Activated naive CD4-positive, alpha-beta T cell (primary cell): ENCODE measurements at places on chromosomes 11 and 22.

GRCh38 chr11:15805726-15806125 is 550.6 kb downstream of the SOX6 start:
- DNase-seq: no peak

DNA sequence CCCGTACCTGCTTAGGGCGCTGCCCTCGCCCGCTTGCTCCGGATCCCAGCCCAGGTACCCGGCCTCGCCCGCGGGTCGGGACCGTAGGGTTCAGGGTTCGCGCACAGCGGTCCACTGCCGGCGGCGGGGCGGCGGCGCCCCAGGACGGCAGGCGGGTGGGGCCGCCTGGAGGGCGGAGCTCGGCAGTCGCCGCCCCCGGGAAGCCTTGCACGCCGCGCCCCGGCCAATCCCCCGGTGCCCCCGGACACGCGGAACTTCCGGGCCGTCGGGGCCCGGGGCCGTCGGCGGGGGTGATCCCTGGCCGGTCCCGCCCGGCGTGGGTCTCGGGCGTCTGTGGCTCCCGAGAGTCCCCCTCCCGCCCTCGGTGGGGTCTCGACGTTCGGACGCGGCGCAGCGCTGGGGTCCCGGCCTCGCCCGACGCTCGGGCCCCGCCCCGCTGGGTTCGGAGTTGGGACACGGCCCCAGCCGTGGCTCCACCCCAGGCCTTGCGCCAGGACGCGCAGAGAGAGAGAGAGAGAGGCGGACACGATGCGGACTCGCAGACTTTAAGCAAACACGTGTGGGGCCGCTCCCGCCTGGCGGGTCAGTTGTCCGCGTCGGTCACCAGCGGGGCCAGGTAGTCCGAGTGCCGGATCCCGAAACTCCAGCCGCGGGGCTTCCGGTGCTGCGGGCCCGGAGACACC is at the start of gene TYMP:
TSS of gene TYMP (minus strand) at position 116 of the 683 bp plus-strand sequence. CDS start 303 bp downstream, outside the sequence.
- DNase-seq: no peak

- DNase-seq: no peak
Observed at GRCh38 chr11:128737704-128738103, 43.8 kb downstream of the FLI1 start.

GRCh38 chr22:18005201-18005926 is 19.0 kb downstream of the MICAL3 start:
- DNase-seq: no peak

GRCh38 chr11:45355706-45356041 is 69.5 kb upstream of the SYT13 start:
- no peak for DNase-seq

- no peak for DNase-seq
Observed at GRCh38 chr11:67120881-67121710, 2.0 kb downstream of the KDM2A start.

DNA sequence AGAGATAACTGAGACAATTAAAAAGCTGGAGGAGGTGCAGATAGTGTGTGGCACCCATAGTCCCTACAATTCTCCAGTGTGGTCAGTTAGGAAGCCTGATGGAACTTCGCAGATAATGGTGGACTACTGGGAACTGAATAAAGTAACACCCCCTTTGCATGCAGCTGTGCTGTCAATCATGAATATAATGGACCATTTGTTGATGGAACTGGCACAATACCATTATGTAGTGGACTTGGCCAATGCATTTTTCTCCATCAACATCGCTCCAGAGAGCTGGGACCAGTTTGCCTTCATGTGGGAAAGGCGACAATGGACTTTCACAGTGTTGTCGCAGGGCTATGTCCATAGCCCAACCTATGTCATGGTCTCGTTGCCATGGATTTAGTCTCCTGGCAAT is 324.2 kb downstream of the TMEM135 start:
- DNase-seq: no peak

DNA sequence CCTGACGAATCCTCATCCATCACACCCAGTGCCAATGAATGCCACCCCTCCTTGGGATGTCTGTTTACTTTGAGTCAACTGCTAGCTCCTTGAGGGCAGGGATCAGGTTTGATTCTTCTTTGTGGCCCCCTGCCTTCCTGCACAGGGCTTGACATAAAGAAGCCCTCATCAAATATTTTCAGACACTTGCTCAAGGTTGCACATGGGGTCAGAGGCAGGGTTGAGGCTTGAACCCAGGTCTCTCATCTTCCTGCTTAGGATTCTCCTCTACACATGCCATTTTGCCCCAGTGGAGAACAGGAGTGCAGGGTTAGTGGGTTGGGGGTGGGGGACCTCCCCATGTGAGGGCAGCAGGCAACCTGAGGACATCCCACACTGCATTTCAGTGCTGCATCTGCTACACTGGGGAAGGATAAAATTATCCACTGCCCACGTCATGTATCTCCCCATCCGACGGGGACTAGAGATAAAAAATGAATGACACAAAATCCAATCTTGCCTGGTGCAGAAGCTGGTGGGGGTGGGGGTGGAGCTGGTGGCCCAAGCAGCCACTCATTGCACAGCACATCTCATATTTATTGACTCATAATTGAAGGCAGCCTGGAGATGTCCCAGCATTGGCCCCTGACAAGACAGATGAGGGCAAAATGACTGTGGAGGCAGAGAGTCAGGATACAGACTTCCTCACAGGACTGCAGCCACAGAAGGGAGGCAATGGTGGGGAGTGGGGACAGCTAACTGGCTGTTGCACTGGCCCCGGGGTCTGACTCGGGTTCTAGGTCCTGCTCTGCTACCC is 41.3 kb downstream of the NEU3 start:
- no peak for DNase-seq

DNA sequence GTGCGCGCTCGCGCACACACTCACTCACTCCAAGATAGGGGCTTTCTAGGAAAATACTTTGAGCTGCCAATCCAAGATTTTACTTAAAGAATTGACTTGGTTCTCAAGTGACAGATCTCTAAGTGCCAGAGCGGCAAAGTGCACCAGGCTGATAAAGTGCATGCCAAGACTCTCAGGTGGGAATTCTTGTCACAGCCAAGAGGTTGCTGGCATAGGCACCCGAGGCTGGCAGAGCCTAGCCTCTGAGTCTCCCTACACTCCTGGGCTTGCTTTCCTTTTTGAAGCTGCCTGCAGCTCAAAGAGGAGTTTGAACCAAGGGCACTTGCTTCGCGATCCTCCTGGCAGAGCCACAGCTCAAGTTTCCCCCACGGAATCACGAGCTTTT is 2.5 kb upstream of the ADM start:
- DNase-seq: no peak

GRCh38 chr11:75966537-75967287 is 151.7 kb downstream of the UVRAG start:
- DNase-seq: no peak

- DNase-seq: no peak
Observed at GRCh38 chr11:118643142-118643994, 36.0 kb downstream of the PHLDB1 start.

- DNase-seq: no peak
Observed at GRCh38 chr22:22244316-22245250, at the start of gene VPREB1. Gene VPREB1 (plus strand): TSS chr22:22244786. CDS start chr22:22244814, 28 bp downstream.

DNA sequence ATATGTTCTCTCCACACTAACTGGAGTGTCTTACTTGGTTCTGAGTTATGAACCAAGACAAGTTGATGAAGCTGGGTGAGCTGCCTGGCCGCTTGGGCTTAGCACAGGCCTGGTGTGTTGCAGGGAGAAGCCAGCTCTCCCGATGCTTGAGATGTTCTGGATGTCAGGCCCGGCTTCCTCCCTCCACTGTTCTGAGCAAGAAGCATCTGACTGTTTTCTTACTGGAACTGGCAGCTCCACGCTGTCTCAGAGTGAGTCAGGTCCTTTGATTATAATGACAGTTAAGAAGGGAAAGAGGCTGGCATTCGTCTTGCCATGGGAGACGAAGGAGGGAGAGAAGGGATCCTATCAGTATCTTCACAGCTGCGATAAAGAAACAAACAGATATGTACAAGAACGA is 46.5 kb upstream of the CRTAM start:
- DNase-seq: no peak

- DNase-seq: no peak
Observed at GRCh38 chr11:94776351-94777321, 8.5 kb downstream of the AMOTL1 start.

DNA sequence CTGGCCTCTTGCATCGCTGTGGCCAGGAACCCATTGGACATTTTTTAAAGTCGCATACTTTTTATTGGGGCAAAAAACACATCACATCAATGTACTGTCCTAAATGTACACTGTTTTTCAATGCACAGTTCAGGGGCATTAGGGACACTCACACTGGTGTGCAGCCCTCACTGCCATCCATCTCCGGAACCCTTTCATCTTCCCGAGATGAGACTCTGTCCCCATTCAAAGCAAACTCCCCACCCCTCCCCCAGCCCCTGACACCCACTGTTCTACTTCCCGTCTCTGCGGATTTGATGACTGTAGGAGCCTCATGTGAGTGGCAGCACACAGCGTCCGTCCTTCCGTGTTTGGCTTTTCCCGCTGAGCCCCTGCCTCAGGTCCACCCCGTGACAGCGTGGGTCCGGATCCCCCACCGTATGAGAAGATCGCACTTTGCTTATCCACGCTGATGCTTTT is 41.8 kb upstream of the TH start:
- no peak for DNase-seq

DNA sequence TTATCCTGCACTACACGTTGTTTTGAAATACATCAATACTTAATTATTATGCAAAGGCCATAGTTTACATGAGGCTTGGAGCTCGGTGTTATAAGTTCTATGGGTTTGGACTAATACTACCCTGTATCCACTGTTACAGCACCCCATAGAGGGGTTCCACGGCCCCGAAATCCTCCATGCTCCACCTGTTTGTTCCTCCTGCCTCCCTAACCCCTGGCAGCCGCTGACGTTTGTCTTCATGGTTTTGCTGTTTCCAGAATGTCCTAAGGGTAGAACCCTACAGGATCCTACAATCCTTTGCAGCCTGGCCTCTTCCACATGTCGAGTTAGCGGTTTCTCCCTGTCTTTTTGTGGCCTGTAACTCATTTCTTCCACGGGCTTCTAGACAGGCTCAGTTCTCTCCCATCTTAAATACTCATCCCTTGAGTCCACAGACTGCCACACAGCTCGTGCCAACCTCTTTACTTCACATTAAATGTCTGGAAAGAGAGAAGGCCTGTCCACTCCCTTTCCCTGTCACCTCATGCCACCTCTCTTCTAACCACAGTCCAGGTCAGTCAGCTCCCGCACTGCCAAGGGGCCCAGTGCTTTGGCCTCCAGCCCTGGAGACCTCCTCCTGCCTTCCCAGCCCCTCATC is 42.4 kb upstream of the TH start:
- no peak for DNase-seq

GRCh38 chr11:112248201-112248600 is 12.5 kb downstream of the PLET1 start:
- DNase-seq: no peak

- DNase-seq: no peak
Observed at GRCh38 chr22:42711895-42712837, 8.5 kb downstream of the A4GALT start.

- DNase-seq: no peak
Observed at GRCh38 chr11:9660886-9661285, 3.0 kb upstream of the SWAP70 start.

- peak; percentile 68 for DNase-seq
Observed at GRCh38 chr22:19291580-19292457, at the start of gene CLTCL1. Gene CLTCL1 (minus strand): TSS chr22:19291719. CDS start chr22:19291641, 78 bp downstream.

DNA sequence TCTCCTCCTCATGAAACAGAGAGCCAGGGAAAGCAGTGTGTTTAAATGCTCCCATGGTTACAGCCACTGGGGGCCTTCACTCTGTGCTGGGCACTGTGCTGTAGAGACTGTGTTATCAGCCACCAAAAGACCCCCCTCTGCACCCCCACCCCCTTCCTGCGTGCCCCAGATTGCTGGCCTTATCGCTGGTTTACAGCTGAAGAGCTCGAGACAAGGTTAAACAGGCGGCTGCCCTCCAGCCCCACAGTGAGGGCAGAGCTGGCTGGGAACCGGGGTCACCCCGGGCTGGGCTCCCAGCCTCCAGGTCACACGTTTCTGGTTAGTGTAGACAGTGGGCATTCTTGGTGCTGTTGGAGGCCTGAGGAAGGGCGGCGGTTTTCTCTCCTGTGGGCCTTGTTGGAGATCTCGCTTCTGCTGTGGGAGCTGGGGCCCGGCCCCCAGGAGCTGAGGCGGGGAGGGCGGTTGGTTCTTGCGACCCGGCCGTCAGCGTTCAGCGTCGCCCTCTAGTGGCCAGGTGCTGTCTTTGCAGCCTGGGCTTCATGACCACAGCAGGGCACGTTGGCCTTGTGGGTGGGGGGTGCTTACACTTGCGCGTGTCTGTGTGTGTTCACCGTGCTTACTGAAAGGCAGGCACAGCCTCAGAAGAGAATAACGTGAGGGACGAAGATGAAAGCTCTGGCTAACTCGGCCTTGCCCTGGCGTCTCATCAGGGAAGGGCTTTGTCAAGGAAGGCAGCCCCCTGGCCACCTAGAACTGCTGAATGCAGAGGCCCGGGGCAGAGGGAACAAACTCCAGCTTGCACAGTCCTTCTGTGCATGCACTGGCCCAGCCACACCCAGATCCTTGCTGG is 40.8 kb downstream of the TBC1D22A start:
- peak; percentile 44 for DNase-seq

DNA sequence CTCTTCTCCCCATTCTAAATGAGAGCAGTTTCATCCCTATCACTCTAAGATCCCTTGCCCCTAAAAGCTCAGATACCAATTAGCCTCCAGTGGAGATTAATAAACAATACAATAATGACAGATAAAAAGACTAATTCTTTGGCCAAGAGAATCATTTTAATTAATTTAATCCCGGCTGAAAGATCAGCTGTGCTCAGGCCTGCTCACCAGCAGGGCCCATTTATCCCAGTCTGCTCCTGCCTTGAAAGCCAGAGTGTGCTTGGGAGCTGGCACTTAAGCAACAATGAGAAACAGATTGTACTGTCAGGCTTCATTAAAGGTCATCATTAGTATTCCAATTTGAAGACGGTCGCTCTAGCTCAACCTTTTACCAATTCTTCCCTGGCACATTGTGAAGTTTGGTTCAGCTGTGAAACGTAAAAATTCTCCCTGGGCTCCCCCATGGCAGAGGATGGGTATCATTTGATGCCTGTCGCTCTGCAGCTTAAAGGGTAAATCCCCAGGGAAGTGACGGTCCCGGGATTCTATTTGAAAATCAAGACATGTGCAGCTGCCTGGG is 36.1 kb upstream of the HTATIP2 start:
- no peak for DNase-seq

DNA sequence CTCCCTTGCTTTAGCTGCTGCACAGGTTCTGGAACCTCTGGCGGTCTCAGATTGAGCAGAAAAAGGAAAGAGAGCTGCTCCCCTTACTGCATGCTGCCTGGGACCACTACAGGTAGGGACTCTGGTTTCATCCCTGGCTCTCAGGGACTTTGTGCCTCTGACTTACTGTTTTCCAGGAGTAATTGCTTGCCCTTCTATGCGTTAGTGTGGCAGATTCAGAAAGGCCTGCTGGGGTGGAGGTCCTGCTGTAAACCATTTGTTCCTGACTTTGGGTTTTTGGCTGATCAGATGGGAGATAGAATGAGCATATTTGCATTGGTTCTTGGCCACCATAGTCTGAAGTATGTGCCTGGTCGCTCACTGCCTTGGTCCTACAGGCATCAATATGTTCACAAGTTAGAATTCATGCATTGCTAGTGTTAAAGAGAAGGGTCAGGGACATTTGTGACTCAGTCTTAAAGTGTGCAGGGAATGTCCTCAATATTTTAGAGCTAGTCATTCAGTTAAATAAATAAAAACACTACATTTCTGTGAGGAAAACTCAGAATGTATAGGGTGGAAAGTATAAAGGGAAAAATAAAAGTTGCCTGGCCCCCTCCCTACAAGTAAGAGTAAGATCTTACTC is 78.0 kb downstream of the PISD start:
- DNase-seq: no peak
